ENCODE measurements at places on chromosomes 2 and 18. TPM values are rescaled to one million over a fixed set of nuclear protein-coding genes. Genes with fewer than 3 reads are reported as not detected.
A peak's percentile ranks its signal among the peaks of the same experiment; 100 is the strongest.

The DLX2 gene
- 0.59 TPM for total RNA-seq

DNA sequence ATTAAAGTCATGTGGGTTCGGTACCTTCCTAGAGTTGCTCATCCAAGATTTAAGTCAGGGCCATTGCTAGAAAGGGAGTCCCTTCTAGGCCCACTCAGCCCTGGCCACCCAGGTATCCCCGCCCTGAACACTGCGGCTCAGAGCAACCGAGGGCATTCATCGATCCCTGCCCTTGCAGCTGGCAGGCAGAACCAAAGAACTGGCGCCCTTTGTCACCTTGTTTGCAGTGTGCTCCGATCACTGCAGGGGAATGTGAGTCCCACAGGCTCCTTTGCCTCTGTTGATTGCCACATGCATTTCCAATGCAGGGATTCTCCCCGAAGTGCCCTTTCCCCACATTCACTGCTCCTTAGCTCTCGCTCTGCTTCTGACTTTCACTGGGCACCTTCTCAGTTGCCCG is 108.5 kb downstream of the CMPK2 start:
- H3K4me3 ChIP-seq, result no peak overlapping the region
- no peaks in the 10 kb centered on the region for H3K4me1 ChIP-seq
- no peaks in the 10 kb centered on the region for H3K27me3 ChIP-seq
- no peak overlapping the region for H3K27ac ChIP-seq
- no peaks in the 10 kb centered on the region for H3K36me3 ChIP-seq
- no peak for DNase-seq

DNA sequence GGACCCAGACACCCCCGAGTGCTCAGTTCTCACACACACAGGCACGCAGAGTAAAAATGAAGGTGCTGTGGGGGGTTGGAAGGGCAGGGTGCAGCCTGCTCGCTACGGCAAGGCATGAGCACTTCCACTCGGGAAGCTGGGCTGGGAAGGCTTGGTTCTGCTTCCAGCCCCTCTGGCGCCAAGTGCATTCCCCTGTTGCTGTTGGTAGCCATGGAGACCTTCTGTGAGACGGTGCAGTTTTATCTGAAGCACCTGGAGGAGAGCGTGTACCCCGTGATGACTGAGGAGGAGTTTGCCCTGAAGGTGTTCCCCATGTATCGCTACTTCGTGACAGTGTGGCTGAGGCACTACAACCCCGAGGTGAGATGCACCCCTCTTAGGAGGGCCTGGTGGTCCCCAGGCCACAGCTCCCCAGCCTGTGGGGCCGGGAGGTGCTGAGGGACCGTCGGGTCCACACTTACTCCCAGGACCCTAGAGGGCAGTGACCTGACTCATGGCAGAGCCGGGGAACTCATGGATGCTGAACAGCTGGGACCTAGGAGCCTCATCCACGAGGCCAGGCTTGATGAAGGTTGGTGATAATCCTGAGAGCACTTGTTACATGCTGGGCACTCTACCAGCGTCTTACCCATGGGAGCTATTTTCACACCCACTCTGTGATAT is 15.5 kb downstream of the MROH2A start:
- no peak overlapping the region for H3K27ac ChIP-seq
- no peaks in the 10 kb centered on the region for H3K4me1 ChIP-seq
- H3K4me3 ChIP-seq, result no peak overlapping the region
- no peaks in the 10 kb centered on the region for H3K36me3 ChIP-seq

DNA sequence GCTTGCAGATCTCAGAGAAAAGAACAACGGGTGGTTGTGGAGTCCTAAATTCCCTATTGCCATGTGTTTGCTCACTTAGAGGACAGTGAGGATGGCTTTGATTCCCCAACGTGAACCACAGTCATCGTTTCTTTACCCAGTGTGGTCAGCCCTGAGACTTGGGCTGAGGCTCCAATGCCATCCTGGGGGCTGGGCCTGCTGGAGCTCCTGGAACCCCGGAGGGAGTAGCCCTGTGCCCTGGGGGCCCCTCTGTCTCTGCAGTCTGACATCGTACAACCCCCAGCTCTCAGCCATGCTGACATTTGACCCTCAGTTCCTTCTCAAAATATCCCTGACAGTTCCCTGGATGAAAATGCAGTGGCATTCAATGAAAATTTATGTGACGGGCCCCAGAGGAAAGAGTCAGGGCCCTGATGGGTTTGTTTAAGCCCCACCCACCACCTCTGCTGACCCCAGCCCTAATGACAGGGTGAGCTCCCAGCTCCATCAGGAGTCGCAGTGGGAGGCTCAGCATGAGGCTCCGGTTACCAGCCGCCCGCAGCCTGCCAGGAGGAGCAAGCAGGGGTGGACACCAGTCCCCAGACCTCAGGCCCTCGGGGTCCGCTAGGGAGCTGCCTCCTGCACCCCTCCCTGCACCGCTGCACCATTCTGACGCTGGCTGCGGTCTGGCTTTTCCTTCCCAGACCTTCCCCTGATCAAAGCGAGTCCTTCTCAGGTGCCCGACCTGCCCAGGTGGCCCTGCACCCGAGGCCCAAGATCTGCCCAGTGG is 120.9 kb downstream of the TWIST2 start:
- H3K4me3 ChIP-seq, result no peak overlapping the region
- H3K27me3 ChIP-seq, result peaks cover 2% of the 10 kb centered on the region
- H3K4me1 ChIP-seq, result peaks cover 8% of the 10 kb centered on the region
- no peaks in the 10 kb centered on the region for H3K36me3 ChIP-seq
- peak; percentile 68 for DNase-seq

- DNase-seq, result peak; percentile 67
- no peak overlapping the region for H3K27ac ChIP-seq
These were observed 29.2 kb downstream of the CROCC2 start for GRCh38 chr2:240935103-240935876.
